H1 (cell line): ENCODE measurements at places on chromosomes 7 and 10. TPM values are rescaled to one million over a fixed set of nuclear protein-coding genes. Genes with fewer than 3 reads are reported as not detected.

Gene CFAP46
- 3.1 and 4.8 TPM in 2 replicates for total RNA-seq

Gene FAM131B
- 35.5 and 38.2 TPM in 2 replicates for total RNA-seq

Gene HNRNPH3
- total RNA-seq: 229 and 230 TPM in 2 replicates

Gene TRIM73
- total RNA-seq: 0.90 and 1.0 TPM in 2 replicates

Gene TAX1BP1
- 62.7 and 64.0 TPM in 2 replicates for total RNA-seq

Gene SKAP2
- 5.1 and 5.3 TPM in 2 replicates for total RNA-seq

Gene GNGT1
- 0.21 and 0.26 TPM in 2 replicates for total RNA-seq

Gene FRMD4A
- total RNA-seq: 37.2 and 39.6 TPM in 2 replicates

Gene FAM241B
- 18.6 and 19.3 TPM in 2 replicates for total RNA-seq

Gene NPM3
- 175 and 177 TPM in 2 replicates for total RNA-seq

Gene CAPZA2
- 141 and 145 TPM in 2 replicates for total RNA-seq

Gene ATP6V1F
- 104 TPM in 2 replicates for total RNA-seq

Gene TBX20
- 0.26 and 0.29 TPM in 2 replicates for total RNA-seq

Gene COL17A1
- total RNA-seq: 0.37 and 1.9 TPM in 2 replicates

Gene FAM25C
- total RNA-seq: not detected in 2 replicates

Gene CAMK2B
- 0.15 and 0.17 TPM in 2 replicates for total RNA-seq

Gene TIMM23B
- 13.8 and 14.4 TPM in 2 replicates for total RNA-seq

Gene SHH
- not detected in 2 replicates for total RNA-seq

Gene GJD4
- not detected in 2 replicates for total RNA-seq

Gene HABP2
- not detected in 2 replicates for total RNA-seq

Gene ADD3
- 78.9 and 85.6 TPM in 2 replicates for total RNA-seq

Gene HOXA9
- total RNA-seq: not detected in 2 replicates

Gene MRC1
- 0.06 and 0.11 TPM in 2 replicates for total RNA-seq

Gene HTR7
- 24.6 and 26.9 TPM in 2 replicates for total RNA-seq

Gene PTF1A
- total RNA-seq: not detected in 2 replicates

Gene AKR1D1
- total RNA-seq: not detected in 2 replicates

Gene GRM3
- total RNA-seq: 3.4 and 4.2 TPM in 2 replicates

Gene MYL10
- 0.44 TPM in 1 of 2 replicates, not detected in the other for total RNA-seq

Gene FANK1
- 0.84 TPM in 1 of 2 replicates, not detected in the other for total RNA-seq

Gene CPA5
- total RNA-seq: not detected in 2 replicates

Gene ATOH7
- 0.21 and 0.39 TPM in 2 replicates for total RNA-seq

Gene KCNIP2
- total RNA-seq: 4.7 and 6.0 TPM in 2 replicates

Gene TACC2
- 46.6 and 48.5 TPM in 2 replicates for total RNA-seq

Gene INA
- total RNA-seq: 17.4 and 18.1 TPM in 2 replicates

Gene SKIDA1
- 8.0 and 8.2 TPM in 2 replicates for total RNA-seq

Gene CYP2C19
- not detected in 2 replicates for total RNA-seq

Gene CRPPA
- total RNA-seq: 0.39 and 0.71 TPM in 2 replicates

Gene TLX1
- total RNA-seq: not detected in 2 replicates

Gene TRPV6
- 0.48 and 0.52 TPM in 2 replicates for total RNA-seq

Gene LRRN3
- 0.19 and 0.20 TPM in 2 replicates for total RNA-seq

Gene CALML5
- total RNA-seq: 0.38 TPM in 1 of 2 replicates, not detected in the other

Gene C10orf143
- total RNA-seq: 1.3 and 2.0 TPM in 2 replicates

Gene SLC39A12
- not detected in 2 replicates for total RNA-seq

Gene OR2AE1
- total RNA-seq: not detected in 2 replicates

Gene GDF2
- total RNA-seq: not detected in 2 replicates

Gene CALML3
- not detected in 2 replicates for total RNA-seq

Gene PNLIP
- total RNA-seq: not detected in 2 replicates

Gene MTG1
- 56.6 and 57.8 TPM in 2 replicates for total RNA-seq

Gene LIPK
- not detected in 2 replicates for total RNA-seq

Gene HOXA2
- not detected in 2 replicates for total RNA-seq

Gene SFTPA1
- total RNA-seq: not detected in 2 replicates

Gene C7orf57
- total RNA-seq: 0.27 and 0.56 TPM in 2 replicates

Gene CHST3
- total RNA-seq: 5.7 and 5.8 TPM in 2 replicates

Gene PILRA
- 7.3 and 7.6 TPM in 2 replicates for total RNA-seq

Gene PCLO
- 3.2 and 3.7 TPM in 2 replicates for total RNA-seq

Gene GBX1
- total RNA-seq: not detected in 2 replicates

Gene CFAP69
- total RNA-seq: 3.2 and 3.8 TPM in 2 replicates
